ENCODE measurements at places on chromosomes 3 and 15. TPM values are rescaled to one million over a fixed set of nuclear protein-coding genes. Genes with fewer than 3 reads are reported as not detected.

DNA sequence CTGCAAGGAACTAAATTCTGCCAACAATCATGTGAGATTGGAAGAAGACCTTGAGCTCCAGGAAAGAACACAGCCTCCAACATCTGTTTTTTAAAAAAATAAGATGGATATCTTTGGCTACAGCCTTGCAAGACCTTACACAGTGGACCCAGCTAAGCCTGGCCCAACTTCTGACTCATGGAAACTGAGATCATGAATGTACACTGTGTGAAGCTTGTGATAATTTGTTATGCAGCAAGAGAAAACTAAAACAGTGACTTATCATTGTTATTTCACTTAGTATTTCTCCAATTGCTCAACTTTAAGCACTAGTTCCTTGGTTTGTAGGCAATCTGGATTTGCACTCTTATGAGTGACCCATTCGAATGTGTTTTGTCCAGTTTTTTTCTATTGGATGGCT lies 29.3 kb downstream of the SHQ1 start:
- DNase-seq = peak; percentile 23

DNA sequence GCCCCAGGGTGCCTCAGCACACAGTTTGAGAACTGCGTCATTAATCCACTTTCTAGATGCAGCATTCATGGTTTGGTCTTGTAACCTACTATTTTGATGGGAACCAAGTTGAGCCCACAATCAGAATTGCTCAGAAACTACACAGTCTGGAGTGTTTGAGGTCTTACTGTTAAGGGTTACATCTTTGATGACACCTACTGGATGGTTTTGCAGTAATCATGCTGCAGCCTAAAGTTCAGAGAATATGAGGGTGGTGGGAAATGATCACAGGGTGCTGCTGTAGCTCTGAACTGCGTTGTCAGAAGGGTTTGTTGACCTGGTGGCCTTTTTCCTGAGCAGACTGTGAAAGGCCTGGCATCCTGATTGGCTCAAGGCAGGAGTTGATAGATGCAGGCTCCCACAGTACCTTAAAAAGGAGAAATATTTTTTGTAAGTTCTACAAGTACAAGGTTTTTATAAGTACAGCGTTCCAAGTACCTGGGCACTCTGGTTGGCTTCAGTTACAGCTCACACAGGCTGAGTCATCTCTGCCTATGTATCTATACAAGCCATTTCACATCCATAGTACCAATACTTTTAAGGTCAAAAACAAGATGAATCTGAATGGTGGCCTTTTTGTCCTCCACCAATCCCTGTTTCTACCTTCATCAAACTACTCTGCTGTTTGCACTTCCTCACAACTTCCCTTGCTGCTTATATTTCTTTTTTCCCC lies 60.5 kb upstream of the ACKR4 start:
- DNase-seq = no peak

DNA sequence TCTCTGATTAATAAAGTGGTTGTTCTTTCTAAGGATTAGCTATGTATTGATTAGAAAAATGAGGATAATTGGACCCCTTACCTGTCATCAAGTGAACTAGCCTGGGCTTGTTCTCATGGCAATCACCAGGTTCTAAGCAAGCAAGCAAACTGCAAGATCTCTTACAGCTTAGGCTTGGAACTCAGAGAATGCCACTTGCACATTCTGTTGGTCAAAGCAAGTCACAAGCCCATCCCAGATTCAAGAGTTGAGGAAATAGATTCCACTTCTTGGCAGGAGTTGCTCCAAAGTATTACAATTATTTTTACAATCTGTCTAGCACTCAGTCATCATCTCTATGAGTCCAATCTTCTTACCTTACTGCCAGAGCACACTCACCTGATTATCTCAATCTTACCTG lies 180.3 kb downstream of the SYNPR start:
- no peak for DNase-seq

The DAZL gene
- total RNA-seq = not detected
